ENCODE measurements at places on chromosomes 2 and 18.

- no peak for DNase-seq
Measured at GRCh38 chr2:222433332-222434173, 9.2 kb downstream of the SGPP2 start.

GRCh38 chr2:26897807-26898479 lies 50.0 kb downstream of the DPYSL5 start:
- no peak for DNase-seq

- DNase-seq = no peak
Measured at GRCh38 chr2:129152514-129152913, 827.0 kb upstream of the RAB6C start.

DNA sequence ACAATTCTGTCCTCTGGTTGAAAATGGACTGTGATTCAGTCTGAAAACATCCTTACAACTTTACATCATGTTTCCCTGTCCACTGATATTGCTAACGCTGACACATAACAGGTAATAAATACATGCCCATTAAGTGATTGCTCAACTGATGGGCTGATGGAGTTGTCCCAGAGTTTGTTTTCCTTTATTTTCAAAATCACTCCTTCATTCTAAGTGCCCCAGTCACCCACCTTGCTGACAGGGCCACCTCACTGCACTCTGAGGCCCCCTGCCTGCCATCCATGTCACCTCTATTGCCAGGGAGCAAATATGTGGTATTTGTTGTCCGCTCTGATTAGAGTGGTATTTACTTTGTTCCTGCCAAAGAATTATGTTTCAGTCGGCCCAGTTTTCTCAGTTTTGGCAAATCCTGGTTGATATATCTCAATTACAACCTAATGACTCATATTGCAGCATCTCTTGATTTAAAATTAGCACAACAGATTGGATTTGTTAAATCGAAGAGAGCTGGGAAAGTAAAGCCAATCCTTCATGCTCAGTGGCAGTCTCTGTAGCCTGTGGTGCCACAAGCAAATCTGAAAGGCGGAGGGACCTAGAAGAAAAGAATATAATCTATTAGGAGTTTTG lies 105.1 kb downstream of the RDH14 start:
- no peak for DNase-seq

DNA sequence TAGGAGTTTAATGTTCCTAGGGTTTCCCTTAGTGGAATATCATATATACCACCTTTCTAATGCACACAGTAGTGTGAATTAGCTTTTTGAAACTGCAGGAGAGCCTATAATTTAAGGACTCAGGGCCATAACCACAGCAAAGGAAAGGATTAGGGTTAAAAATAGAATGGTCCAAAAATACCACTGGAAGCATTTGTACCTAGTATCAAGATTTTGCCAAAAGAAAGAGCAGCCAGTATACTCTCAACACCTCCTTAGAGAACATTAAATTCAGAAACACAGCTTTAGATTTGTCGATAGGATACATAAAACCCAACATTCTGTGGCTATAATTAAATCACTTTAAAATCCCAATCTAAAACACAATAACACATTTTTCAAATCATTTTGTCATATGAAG lies 634.9 kb downstream of the EPHA4 start:
- no peak for DNase-seq

DNA sequence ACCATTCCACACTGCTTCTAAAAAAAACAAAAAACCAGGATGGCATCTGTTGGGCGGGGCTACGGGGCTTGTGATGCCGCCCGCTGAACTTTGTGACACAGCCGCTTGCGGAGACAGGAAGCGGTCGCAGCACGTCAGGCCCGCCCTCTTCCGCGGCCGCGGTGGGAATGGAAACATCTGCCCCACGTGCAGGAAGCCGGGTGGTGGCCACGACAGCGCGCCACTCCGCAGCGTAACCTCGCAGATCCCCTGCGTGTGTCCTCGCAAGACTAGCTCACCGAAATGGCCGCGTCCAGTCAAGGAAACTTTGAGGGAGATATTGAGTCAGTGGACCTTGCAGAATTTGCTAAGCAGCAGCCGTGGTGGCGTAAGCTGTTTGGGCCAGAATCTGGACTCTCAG lies 168.5 kb downstream of the SUCLG1 start:
- DNase-seq = no peak

All from CD4-positive, alpha-beta T cell treated with Interleukin-6 for 4 hours (primary cell).